Activated naive CD8-positive, alpha-beta T cell treated with anti-CD3 and anti-CD28 coated beads, Interleukin-2, amount 10 ng/mL, durations not matched to agents 7 days and 5 days (primary cell): ENCODE measurements at places on chromosomes 7 and 10. TPM values are rescaled to one million over a fixed set of nuclear protein-coding genes. Genes with fewer than 3 reads are reported as not detected.

DNA sequence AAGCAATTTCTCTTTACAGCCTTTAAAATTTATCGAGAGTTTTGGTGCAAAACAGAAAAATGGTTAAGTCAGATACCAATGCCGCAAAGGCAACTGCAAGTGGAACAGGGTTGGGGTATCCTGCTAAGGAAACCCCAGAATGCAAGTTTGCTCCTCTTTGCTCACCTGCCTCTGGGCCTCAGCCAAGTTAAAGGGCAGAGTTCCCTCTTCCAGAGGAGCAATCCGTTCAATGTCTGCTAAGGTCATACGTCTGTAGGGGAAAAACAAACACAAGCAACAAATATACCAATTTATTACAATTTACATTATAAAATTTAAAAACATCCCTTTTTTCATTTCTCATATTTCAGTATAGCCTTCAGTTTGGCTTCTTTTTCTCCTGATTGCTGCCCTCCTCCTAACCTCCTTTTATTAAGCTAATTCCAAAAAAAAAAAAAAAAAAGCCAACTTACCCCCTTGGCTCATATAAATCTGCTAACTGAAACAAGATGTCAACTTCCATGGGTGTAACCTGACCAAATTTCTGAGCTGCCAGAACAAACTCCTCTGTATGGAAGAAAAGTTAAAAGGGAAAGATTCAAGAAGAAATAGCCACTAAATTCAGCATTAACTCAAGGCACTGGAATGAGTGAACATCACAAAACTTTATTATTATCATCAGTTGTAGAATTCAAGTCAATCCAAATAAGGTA lies 132.6 kb downstream of the SLC25A13 start:
- no peaks in the 10 kb centered on the region for H3K27me3 ChIP-seq
- no peak overlapping the region for H3K4me3 ChIP-seq
- H3K36me3 ChIP-seq = peaks cover 6% of the 10 kb centered on the region
- no peaks in the 10 kb centered on the region for H3K4me1 ChIP-seq
- no peak overlapping the region for H3K27ac ChIP-seq

DNA sequence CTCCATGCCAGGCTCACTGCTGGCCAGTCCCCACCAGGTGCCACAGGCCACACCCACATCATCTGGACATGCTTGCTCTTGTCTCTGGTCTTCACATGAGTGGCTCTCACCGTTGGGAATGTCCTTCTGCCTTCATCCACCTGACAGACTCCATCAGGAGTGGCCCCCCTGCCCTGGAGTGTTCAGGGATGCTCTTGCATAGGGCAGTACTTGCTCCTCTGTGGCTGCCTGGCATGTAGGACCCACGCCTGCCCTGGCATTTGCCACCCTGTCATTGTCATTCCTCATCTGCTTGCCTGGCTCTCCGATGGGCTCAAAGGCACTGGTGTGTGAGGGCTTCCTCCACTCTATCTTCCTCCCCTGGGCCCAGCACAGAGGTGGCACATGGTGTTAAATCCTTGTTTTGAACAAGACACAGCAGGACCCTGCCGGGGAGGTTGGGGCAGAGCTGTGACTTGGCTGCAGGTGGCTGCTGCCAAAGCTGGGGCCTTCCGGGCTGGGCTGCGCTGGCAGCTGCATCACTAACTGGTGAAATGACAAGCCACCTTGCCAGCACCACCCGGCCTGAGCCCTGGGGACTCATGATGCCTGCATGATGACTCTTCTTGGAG lies 1.8 kb downstream of the SH2D4B start:
- H3K27me3 ChIP-seq = no peaks in the 10 kb centered on the region
- no peak overlapping the region for H3K27ac ChIP-seq
- no peak for DNase-seq
- peaks cover 15% of the 10 kb centered on the region for H3K4me1 ChIP-seq

Gene NFE2L3
- 10.3 TPM for total RNA-seq

- H3K4me3 ChIP-seq = no peak overlapping the region
- peaks cover 14% of the 10 kb centered on the region for H3K4me1 ChIP-seq
- H3K27ac ChIP-seq = no peak overlapping the region
- no peak for DNase-seq
- peaks cover 12% of the 10 kb centered on the region for H3K36me3 ChIP-seq
- no peaks in the 10 kb centered on the region for H3K27me3 ChIP-seq
These were observed 2.6 kb downstream of the CHCHD3 start for GRCh38 chr7:133079296-133079695.

DNA sequence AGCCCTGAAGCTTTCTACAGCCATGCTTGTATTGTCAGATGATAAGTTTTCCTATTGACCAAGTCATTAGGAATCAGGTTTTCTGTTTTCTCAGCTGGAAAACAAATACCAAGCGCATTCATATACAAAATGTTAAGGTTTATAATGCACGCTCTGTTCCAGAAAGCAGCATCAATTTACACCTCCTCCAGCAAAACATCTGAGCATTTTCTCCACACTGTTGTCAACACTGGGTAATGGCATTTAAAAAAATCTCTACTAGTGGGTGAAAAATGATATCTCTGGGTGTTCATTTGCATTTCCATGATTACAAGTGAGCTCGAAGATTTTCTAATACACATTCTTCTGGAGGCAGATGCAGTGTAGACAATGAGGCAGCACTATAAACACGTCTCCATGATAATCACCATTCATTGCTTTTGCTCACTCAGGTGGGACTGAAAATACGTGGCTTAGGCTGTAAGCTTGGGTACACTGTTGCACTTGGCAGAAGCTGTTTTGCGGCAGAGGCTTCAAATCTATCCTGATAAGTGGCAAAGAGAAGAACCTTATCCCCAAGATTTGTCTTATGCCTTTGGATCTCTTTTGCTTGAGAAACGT lies 114.8 kb upstream of the PLPP4 start:
- no peak overlapping the region for H3K4me3 ChIP-seq
- no peak overlapping the region for H3K27ac ChIP-seq
- H3K27me3 ChIP-seq = peaks cover 5% of the 10 kb centered on the region
- no peak for DNase-seq
- H3K36me3 ChIP-seq = no peaks in the 10 kb centered on the region

DNA sequence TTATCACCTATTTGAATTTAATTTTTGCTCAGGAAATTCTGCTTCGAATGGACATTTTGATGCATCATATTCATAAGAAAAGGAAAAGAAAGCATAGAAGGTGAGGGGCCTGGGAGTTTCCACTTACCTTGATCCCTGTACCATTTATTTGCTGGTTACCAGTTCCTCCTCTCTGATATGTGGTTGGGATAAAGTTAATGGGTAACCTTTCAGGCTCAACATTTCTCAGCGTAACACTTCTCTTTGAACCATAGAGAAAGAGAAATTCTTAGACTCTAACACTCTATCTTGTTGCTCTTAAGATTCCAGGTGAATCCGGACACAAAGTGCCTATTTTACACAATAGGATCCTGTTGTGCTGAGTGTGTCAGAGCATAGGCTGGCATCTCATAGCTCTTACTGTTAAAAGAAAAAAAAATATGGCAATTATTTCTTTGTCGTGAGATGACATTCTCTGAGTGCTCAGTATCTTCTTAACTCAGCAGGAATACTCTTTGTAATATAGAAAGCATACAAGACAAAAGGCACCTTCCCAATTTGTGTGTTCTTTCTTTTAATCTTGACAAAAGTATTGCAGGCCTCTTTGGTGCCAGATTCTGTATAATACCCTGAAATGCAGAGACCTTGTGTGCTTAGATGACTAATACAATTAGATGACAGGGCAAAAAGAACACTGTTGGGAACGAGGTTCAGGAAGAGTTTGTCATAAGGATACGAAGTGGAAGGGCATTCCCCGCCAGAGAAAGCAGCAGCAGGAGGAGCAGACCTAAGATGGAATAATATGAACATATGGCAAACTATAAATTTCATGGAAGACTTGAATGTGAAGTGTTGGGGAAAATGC lies 689.6 kb downstream of the NRG3 start:
- no peaks in the 10 kb centered on the region for H3K4me1 ChIP-seq
- no peak overlapping the region for H3K27ac ChIP-seq
- H3K27me3 ChIP-seq = no peaks in the 10 kb centered on the region
- no peak overlapping the region for H3K4me3 ChIP-seq
- DNase-seq = no peak

GRCh38 chr10:80871083-80871482 lies 333.4 kb downstream of the SH2D4B start:
- H3K4me3 ChIP-seq = no peak overlapping the region
- H3K27me3 ChIP-seq = no peaks in the 10 kb centered on the region
- DNase-seq = no peak
- H3K4me1 ChIP-seq = no peaks in the 10 kb centered on the region
- H3K27ac ChIP-seq = no peak overlapping the region

DNA sequence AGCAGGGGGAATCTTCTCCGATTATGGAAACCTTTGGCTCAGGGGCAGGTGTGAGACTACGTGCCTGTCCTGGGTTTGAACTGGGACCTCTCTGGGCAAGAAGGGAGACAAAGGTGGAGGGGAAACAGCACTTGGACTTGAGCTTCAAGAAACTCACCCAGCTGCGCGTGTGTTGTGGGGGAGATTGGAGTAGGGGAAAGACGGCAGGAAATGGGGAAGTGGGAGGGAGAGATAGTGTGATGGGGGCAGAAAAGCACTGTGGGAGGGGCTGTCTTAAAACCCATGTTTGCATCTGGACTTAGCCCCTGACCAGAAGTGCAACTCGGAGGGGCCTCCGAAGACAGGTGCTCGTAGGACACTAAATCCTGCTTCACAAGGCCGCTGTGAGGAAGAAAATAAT lies 107.0 kb downstream of the HIP1 start:
- H3K36me3 ChIP-seq = no peaks in the 10 kb centered on the region
- H3K4me1 ChIP-seq = peaks cover 2% of the 10 kb centered on the region
- H3K4me3 ChIP-seq = no peak overlapping the region
- H3K27ac ChIP-seq = no peak overlapping the region
